ENCODE measurements at places on chromosomes 11 and 22.

GRCh38 chr11:77072851-77073327, 6.1 kb downstream of the CAPN5 start:
- no peak for DNase-seq

GRCh38 chr11:134949121-134950090, 537.4 kb upstream of the B3GAT1 start:
- no peak for DNase-seq

DNA sequence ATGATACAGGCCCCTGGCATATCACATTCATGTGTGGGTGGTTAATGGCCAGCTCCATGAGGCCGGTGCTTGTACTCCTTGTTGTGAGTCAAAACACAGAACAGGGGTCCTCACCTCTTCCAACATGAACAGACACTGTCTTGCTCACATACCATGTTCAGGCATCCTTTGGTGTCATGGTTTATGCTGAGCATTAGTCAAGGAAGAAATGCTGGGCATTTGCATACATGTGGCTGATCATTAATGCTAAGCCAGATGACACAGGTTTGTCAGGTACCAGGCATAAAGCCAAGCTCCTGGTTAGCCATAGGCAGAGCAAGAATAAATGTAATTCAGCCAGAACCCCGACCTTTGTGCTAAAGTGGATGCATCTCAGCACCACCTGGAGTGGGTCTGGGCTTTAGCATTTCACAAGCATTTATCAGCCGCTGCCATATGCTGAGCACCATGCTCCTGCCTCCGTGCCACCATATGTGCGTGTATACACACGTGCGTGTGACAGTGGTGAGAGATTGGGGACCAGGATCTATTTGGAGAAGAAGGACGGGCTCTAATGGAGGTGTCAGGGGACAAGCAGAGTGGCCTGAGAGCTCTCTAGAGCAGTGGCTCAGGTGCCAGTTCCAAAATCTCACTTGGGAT, 55.0 kb downstream of the MICAL2 start:
- no peak for DNase-seq

- no peak for DNase-seq
Measured at GRCh38 chr11:61926235-61926634, 8.9 kb upstream of the RAB3IL1 start.

- no peak for DNase-seq
Measured at GRCh38 chr11:6771926-6772893, at the start of gene OR2AG2. OR2AG2 (minus strand) TSS chr11:6771976; CDS start chr11:6768957, 3,019 bp downstream.

- no peak for DNase-seq
Measured at GRCh38 chr11:133928628-133929059, 28.1 kb downstream of the IGSF9B start.

Data from vagina (tissue), 2 donors.